Ureter (tissue), 1 donor: ENCODE measurements at places on chromosomes 1 and 21. TPM values are rescaled to one million over a fixed set of nuclear protein-coding genes. Genes with fewer than 3 reads are reported as not detected.

Gene PLA2G4A
- total RNA-seq, result 45.3 TPM

Gene RIMKLA
- 2.3 TPM for total RNA-seq

Gene CA14
- total RNA-seq, result 1.4 TPM

Gene S100A7
- not detected for total RNA-seq

Gene BACE2
- 52.9 TPM for total RNA-seq

Gene TMPRSS3
- total RNA-seq, result 1.7 TPM

Gene LYST
- 66.1 TPM for total RNA-seq

Gene C1QA
- total RNA-seq, result 64.0 TPM

Gene RORC
- total RNA-seq, result 14.5 TPM

Gene GCSAML
- total RNA-seq, result 0.91 TPM

Gene PDE4B
- total RNA-seq, result 9.5 TPM

Gene FCGR3A
- 6.8 TPM for total RNA-seq

Gene FAAH
- total RNA-seq, result 62.9 TPM

Gene NID1
- total RNA-seq, result 89.3 TPM

Gene OPTC
- total RNA-seq, result not detected

Gene ACTA1
- total RNA-seq, result 9.5 TPM

Gene ADGRL4
- 31.7 TPM for total RNA-seq

Gene LMOD1
- total RNA-seq, result 123 TPM

Gene B3GALT5
- total RNA-seq, result 21.9 TPM

Gene DIO1
- total RNA-seq, result not detected

Gene TNFSF4
- total RNA-seq, result 0.52 TPM

Gene LRRC39
- total RNA-seq, result 1.8 TPM

Gene GDAP2
- total RNA-seq, result 37.7 TPM

Gene EVA1B
- 12.4 TPM for total RNA-seq

Gene SPRR2A
- 0.96 TPM for total RNA-seq

Gene OR6K2
- not detected for total RNA-seq

Gene GBP1
- 39.3 TPM for total RNA-seq

Gene ATAD3C
- 8.0 TPM for total RNA-seq

Gene GPR61
- not detected for total RNA-seq

Gene OR14K1
- not detected for total RNA-seq

Gene HPCA
- 0.75 TPM for total RNA-seq

Gene ERVH48-1
- total RNA-seq, result not detected

Gene VANGL2
- 12.7 TPM for total RNA-seq

Gene NHLH1
- not detected for total RNA-seq

Gene GOLPH3L
- 52.6 TPM for total RNA-seq

Gene FCRL5
- total RNA-seq, result 3.8 TPM

Gene PGLYRP4
- 0.60 TPM for total RNA-seq

Gene BLACAT1
- 0.16 TPM for total RNA-seq

Gene PADI2
- 1.8 TPM for total RNA-seq

Gene OR2T29
- not detected for total RNA-seq

Gene FCER1G
- total RNA-seq, result 11.3 TPM

Gene OLFML3
- total RNA-seq, result 43.5 TPM

Gene CDCP2
- 0.83 TPM for total RNA-seq

Gene BEND5
- 8.3 TPM for total RNA-seq

Gene ETNK2
- 13.5 TPM for total RNA-seq

Gene PDPN
- 29.5 TPM for total RNA-seq

Gene PTBP2
- 50.0 TPM for total RNA-seq
